CD14-positive monocyte (primary cell): ENCODE measurements at places on chromosomes 1 and 21.

DNA sequence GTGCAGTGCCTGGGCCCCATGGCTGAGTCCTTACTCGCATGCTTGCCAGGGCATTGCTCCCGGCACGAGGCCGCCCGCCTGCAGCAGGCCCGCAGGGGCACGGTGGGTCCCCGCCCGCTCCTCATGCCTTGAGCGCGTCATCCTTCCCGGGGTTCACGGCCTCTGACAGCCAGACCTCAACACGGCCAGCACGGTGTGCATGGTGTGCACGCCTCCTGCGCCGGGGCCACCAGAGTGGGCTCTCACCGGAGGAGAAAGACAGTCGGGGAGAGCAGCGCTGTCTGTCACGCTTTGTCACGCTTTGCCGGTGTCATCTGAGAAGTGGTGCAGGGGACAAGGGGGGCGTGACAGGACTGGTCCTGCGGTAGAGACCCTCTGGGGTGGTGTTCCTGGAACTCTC lies 11.9 kb upstream of the COL18A1 start:
- DNase-seq: no peak

DNA sequence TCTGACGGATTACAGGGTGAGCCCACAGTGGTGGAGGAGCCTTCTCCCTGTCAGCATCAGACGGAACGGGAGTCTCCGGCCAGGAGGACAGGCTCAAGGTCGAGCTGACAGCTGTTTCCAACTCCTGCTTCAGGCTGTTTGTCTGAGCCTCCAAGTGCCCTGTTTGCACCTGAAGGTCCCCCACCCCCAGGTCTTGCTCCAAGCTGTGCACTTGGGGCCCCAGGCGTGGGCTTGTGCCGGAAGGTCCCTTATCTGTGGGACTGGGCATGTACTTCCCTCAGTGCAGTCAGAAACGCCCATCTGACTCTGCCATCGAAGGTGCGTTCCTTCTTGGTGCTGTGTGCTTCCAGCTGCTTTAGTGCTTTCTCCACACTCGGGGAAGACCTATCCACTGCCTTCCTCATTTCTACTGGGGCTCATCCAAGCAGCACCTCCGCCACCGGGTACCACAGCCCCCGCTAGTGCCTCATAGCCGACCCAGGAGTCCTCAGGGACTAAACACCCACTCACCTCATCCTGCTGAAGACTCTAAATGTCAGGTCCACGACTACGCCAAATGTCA lies 29.5 kb upstream of the CR2 start:
- DNase-seq: no peak

DNA sequence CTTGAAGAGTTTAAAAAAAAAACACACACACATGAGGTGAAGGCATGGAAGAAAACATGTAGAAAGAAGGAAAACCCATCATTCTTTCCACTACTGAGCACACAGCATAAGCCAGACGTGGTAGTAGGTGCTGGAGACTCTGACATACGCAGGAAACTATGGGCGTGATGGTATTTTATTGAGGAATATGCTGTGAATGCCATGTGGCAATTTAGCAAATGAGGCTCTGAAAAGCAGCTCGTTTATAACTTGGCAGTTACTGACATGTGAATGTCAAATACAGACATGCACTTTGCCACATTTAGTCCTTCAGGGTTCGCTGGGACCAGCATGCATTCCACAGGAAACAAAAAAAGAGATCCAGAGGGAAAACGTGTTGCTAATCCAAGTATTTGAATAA lies 74.3 kb upstream of the IFNAR2 start:
- DNase-seq: no peak

- peak; percentile 22 for DNase-seq
Measured at GRCh38 chr21:14602382-14602958, 56.4 kb upstream of the SAMSN1 start.

DNA sequence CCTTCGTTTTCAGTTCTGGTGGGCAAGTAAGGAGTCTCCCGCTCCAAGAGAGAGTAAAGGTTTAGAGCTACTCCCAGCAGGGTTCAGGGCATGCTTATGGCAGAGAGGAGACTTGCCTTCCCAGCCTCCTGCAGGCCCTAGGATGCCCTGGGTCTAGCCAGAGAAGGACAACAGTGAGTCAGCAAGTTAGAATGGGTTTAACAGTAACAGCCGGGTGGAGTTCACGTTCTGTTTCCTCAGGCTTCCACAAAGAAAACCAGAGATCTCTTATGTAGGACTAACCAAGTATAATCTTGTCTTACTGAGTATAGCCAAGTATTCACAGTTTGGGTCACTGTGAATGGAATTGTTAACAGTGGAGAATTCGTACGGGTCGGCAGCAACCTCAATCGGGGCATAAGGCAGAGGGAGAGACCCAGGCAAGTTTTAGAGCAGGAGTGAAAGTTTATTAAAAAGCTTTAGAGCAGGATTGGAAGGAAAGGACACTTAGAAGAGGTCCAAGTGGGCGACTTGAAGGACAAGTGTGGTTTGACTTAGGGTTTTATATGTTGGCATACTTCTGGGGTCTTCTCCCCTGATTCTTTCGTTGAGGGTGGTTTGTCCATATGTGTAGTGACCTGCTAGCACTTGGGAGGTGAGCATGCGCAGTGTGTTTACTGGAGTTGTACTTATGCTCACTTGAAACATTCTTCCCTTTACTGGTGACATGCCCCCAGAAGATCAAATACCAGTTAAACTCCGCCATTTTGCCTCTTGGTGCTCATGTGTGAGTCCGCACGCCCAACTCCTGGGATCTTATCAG lies 4.5 kb downstream of the OVAAL start:
- no peak for DNase-seq

GRCh38 chr1:24745711-24746413 lies 615 bp downstream of the CLIC4 start:
- peak; percentile 53 for DNase-seq

DNA sequence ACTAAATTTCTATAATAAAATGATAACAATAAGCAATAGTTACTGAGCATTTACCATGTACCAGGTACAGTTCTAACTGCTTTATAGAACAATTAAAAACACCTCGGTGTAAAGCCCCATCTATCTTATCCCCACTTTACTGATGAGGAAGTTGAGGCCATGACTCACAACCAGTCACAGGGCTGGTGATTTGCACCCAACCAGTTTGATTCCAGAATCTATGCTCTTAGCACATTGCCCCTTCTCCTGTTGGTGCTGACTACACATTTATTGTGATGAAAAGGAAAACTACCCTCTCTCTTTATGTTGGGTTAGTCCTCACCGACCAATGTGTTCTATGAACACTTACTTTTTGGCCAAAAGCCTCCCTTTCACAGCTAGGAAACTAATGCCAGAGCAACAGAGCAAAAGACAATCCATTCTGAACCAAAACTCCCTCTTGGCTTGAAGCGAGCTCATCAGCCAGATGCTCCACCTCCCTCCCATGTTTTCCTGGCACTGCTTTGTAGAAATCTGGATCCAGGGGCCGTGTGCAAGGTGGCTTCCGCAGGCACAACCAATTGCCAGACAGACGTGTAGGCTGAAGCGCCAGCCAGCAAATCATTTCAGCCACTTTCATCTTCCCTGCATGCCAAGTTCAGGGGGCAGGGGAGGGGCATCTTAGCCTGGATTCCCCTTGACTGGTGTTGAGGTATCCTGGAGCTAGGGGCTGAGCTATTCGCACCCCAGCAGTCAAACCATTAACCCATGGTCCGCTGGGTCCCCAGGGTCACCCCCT lies 32.0 kb upstream of the SLC30A1 start:
- peak; percentile 89 for DNase-seq

- DNase-seq: no peak
Measured at GRCh38 chr1:54558434-54559030, 10.5 kb downstream of the ACOT11 start.
